ENCODE measurements at places on chromosomes 2 and 18.

DNA sequence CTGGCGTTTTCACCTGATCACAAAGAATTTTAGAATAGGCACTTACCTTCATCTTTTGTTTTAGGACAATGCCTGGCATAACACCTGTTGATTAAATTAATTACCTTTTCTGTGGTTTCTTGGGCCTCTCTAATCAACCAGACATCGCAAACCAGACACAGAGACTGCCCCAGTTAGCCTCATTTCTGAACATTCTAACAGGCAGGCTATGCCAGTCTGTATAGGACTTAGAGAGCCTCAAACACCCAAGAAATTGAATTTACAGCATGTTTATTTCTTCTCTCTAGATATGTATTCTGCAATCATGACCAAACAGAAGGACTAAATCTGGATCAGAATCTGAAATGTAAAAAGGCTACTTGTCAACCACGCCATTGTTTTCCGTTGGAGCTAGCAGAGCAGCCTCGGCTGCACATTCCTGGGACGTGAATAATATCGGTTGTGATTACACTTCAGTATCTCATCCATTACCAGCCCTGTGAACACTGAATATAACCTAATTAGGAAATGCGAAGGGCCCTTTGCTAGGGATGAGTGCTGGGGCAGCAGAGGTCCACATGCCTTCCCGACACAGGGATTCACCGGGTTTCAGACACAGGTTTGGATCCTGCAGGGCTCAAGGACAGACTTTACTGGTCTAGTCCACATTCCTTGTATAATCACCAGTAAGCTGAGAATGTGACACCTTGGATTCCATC, 17.5 kb upstream of the CDC42EP3 start:
- DNase-seq, result no peak

DNA sequence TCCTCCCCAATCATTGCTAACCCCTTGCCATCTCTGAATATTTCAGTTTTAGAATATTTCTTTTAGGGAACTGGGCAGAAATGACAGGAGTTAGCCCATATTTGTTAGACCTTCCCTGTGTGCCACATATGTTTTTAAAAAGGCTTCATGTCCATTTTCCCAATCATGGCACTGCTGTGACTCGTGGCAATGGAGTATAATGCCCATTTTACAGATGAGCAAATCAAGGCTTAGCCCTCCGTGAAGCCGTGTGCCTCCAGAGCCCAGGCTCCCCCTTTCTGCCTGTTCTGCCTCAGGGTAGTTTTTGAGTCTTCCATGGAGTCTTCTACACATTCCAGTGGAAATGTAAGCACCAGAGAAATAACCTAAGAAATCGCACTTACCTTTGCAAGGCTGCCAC, 130.1 kb downstream of the KCTD1 start:
- no peak for DNase-seq

GRCh38 chr2:119174216-119174992, 15.9 kb upstream of the C1QL2 start:
- DNase-seq, result peak; percentile 48

DNA sequence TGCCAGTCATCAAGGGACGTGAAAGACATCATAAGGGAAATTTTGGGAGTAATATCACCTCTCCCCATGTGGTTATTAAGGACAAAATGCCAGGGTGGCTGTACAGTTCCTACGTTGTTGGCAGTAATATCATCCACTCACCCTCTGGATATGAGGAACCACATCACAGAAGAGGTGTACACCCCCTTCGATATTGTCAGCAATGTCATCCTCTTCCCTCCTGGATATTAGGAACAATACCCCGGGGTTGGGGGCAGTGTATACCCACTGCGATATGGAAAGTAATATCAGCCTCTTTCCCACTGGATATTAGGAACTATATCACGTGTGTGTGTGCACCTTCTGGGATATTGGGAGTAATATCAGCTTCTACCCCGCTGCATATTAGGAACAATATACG, 1933.3 kb downstream of the SUCLG1 start:
- DNase-seq, result no peak

DNA sequence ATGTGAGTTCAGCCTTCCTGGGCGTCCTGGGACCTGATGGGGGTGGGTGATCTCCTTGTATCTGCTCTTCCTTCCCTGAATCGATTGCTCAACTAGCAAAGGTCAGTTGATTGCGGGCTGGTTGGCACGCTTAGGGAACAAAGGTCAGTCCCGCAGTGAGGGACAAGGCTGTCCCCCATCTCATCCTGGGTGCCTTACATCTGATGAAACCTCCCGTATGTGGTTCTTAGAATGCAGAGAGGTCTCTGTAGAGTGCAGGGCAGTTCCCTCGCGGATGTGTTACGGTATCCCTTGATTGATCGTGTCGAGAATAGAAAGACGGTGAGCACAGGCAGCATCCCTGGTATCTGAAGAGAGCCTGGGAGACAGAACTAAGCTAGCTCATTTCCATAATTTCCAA, 56.4 kb upstream of the RBM44 start:
- no peak for DNase-seq
